NCI-H1694 (cell line): ENCODE measurements at places on chromosomes 11 and 22.

- no peak for DNase-seq
Observed at GRCh38 chr11:108994887-108995286, 330.0 kb downstream of the DDX10 start.

DNA sequence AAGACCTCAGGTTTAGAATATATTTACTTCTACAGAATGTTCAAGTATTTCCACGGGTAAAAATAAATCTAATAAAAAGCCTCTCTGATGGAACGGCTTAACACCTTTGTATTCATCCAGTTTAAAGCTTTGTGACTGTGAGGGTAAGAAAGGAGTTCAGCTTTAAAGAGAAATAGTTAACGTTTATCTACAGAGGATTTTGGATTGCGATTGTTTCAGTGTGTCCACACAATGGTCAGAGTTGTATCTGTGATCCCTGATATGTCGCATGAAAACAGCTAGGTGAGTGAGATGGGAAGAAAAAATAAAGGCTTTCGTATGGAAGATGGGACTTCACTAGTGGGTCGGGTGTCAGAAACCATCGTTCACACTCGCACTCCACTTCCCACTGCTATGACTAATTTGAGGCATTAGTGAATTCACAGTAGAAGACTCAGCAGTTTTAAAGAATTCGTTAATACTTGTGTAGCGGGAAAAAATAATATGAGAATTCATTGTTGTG lies 1.6 kb downstream of the APLP2 start:
- DNase-seq: no peak

GRCh38 chr11:80650966-80651365 lies 1210.1 kb upstream of the TENM4 start:
- DNase-seq: no peak

DNA sequence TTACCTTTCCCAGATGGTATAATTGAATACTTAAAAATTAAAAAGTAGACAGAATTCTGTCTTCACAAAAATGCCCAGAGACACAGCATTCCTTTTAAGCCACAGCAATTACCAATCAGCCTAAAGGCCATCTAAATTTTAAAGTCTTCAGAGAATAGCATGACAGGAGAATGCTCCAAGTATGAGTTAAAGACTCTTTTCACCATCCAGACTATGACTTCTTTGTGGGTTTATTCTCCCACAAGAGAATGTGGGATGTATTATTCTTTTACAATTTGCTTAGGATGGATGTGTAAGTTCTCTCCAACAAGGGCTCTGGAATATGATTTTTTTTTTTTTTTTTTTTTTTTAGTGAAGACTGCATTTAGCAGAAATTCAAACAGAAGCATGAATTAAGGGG lies 249.9 kb downstream of the TTC28 start:
- DNase-seq: no peak

- DNase-seq: no peak
Observed at GRCh38 chr11:23679041-23679440, 817.8 kb upstream of the LUZP2 start.

- no peak for DNase-seq
Observed at GRCh38 chr11:9992306-9992705, 301.7 kb downstream of the SBF2 start.

- no peak for DNase-seq
Observed at GRCh38 chr11:36357831-36358230, 61.7 kb downstream of the PRR5L start.

- DNase-seq: no peak
Observed at GRCh38 chr11:125724125-125724524, 22.0 kb upstream of the PATE1 start.

DNA sequence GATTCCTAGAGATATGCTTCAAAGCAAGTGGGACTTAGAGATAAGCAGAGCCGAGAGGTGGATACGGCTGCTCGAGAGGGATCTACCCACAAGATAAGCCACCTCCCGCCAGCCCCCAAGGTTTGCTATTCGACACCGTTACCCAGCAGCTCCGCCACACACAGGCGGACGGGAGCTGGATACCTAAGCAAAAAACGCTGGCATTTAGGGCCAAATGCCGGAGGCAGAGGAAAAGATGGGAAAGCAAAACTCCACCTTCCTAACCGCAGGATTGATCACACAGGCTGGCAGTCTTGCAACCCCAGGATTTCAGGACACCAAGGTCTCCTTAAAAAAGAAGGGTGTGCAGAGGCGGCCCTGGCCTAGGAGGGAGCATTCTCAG lies 709 bp downstream of the FTH1 start:
- no peak for DNase-seq

DNA sequence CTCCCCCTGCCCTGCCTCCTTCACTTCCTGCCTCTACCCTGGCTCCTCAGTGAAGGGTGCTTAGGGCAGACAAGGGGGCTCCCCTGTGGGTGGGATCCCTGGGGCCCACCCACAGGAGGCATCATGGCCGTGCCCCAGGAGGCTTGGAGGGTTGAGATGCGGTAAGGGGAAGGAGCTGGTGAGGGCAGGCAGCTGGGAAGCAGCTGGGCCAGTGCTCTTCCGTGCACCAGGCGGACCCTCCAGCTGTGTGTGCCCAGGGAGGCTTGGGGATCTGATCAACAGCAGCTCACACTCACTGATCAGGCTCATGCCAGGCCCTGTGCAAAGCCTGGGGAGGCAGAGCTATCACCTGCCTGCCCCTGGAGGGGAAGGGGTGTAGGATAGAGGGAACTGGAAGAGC lies 59.3 kb upstream of the TTLL12 start:
- DNase-seq: no peak

DNA sequence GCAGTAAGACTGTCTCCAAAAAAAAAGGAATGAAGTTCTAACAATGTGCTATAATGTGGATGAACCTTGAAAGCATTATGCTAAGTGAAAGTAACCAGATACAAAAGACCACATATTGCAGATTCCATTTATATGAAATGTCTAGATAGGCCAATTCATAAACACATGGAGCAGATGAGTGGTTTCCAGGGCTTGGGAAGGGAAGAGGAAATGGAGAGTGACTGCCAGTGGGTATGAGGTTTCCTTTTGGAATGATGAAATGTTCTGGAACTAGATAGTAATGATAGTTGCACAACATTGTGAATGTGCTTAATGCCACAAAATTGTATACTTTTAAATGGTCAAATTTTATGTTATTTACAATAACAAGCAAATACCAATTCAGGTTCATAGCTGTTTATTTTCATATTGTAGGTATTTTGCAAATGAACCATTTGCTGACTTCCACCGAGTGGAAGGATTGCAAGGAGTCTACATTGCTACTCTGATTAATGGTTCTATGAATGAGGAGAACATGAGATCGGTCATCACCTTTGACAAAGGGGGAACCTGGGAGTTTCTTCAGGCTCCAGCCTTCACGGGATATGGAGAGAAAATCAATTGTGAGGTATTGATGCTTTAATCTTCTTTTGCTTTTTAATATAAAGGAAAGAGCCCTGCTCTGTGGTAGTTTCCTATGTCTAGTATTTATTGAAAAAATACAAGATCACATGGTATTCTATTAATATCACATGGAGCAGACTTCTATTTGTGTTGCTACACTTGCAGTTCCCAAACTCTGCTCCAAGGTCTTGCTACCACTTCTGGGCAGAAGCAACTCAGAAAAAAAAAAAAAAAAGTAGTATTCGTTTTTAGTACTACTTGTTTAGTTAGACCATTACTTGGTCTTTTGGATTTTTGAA lies 67.7 kb upstream of the SORL1-AS1 start:
- DNase-seq: no peak

GRCh38 chr11:69634590-69634989 lies 6.4 kb upstream of the CCND1 start:
- DNase-seq: no peak

DNA sequence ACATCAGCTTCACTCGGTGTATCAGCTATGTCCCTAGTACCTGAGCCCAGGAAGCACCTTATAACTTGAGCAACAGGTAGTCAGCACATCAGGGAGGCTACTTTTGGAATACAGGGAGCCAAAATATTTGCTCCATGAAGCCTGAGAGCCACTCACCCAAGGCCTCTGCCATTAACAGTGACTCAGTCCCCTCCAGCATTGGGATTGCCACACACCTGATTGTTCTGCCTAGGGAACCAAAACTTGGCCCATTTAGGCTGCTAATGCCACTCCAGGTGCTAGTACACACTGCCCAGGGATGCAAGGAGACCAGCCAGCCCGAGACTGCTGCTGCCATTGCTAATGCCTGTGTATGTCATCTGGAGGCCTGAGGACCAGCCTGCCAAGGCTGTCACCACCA lies 773.6 kb upstream of the TENM4 start:
- DNase-seq: no peak

GRCh38 chr22:30602049-30602448 lies 4.9 kb upstream of the TCN2 start:
- no peak for DNase-seq
